ENCODE measurements at places on chromosomes 2 and 18. TPM values are rescaled to one million over a fixed set of nuclear protein-coding genes. Genes with fewer than 3 reads are reported as not detected.

DNA sequence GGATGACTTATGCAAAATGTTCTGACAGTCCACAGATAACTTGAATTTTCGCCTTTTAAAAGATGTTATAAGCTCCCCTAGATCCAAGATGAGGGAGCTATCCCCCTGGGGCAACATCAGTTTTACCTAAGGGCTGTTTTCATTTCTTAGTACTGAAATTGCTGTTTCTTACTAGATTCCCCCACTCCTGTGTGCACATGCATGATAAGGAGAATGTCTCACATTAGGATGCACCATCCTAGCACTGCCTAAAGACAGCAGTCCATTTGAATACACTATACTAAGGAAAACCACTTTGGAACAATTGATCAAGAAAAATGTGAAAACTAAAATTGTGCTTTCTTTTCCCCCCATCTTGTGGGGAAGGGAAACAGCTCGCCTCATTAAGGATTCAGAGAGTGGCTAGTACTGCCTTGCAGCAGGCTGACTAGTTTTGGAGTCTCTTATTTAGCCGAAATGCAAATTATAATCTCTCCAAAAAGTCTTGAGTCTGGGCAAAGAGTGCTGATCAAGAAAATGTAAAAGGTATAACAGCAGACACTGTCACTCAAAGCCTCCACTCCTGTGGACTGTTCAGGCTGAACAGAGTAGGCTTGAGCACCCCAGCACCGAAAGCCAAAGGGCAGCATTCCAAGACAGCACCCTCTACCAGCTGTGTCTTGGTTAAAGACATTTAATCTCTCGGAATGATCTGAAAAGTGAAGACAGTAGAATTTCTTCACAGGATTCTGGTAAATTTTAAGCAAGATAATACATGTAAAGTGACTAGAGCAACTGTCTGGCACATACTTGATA lies 65.0 kb downstream of the ZNF385B start:
- H3K4me1 ChIP-seq: no peaks in the 10 kb centered on the region
- H3K27ac ChIP-seq: no peak overlapping the region
- no peak overlapping the region for H3K4me3 ChIP-seq
- H3K27me3 ChIP-seq: no peaks in the 10 kb centered on the region
- H3K36me3 ChIP-seq: no peaks in the 10 kb centered on the region
- no peak for DNase-seq

GRCh38 chr18:77022556-77022955 lies 110.0 kb downstream of the MBP start:
- H3K36me3 ChIP-seq: no peaks in the 10 kb centered on the region
- DNase-seq: no peak
- peaks cover 23% of the 10 kb centered on the region for H3K4me1 ChIP-seq
- no peaks in the 10 kb centered on the region for H3K27me3 ChIP-seq

The NT5C1B gene
- total RNA-seq: not detected

- H3K4me1 ChIP-seq: no peaks in the 10 kb centered on the region
- no peaks in the 10 kb centered on the region for H3K36me3 ChIP-seq
- H3K27ac ChIP-seq: no peak overlapping the region
- H3K27me3 ChIP-seq: no peaks in the 10 kb centered on the region
- no peak overlapping the region for H3K4me3 ChIP-seq
Observed at GRCh38 chr2:28423856-28424605, 31.4 kb downstream of the FOSL2 start.

DNA sequence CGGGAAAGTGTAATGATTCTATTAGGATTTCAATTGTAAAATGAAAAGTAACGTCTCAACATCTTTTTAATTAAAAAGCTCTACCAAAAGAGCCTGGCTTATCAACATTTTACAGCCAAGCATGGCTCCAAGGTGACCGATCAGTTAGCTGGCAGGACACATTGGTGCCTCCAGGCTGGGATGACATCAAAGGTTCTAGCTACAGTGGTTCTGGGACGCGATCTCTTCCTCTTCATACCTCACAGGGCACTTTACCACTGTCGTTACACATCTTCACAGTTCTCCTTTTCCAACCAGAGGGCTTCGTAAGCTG lies 693 bp downstream of the ORC2 start:
- H3K27me3 ChIP-seq: no peaks in the 10 kb centered on the region
- no peak overlapping the region for H3K27ac ChIP-seq
- peaks cover 46% of the 10 kb centered on the region for H3K4me1 ChIP-seq
- H3K36me3 ChIP-seq: no peaks in the 10 kb centered on the region
- DNase-seq: no peak

The CABLES1 gene
- 23.9 TPM for total RNA-seq

Data from tibial nerve (tissue), 4 donors.